ENCODE measurements at places on chromosomes 6 and 20. TPM values are rescaled to one million over a fixed set of nuclear protein-coding genes. Genes with fewer than 3 reads are reported as not detected.

DNA sequence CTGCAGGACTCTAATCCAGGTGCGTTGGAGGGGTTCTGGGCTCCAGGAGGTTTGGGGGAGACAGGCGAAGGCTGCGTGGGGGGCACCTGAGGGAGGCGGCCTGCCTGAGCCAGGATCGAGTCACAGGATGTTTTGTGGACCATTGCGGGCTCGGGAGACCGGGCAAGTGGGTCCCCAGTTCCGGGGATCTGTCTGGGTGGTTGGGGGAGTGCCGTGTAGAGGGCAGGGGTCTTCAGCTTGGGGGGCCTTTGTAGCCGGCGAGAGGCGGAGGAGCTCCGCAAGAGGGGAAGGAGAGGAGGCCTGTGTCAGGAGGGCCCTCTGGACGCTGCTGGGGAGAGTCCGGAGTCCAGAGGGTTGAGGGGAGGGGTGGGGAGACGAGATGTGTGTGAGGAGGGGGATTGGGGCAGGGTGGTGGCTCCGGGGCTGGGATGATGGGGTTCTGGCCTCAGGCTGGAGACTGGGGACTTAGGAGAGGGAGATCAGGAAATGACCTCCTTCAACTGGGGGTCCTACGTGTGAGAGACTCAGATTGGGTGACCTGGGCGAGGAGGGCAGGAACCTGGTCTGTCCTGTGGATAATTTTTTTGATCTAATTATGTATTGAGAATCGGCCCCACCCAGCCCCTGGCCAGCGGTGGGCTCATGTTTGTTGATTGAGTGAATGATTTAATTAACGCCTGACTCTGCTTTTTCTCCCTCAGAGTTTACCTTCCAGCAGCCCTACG lies 505 bp downstream of the SNAI1 start:
- DNase-seq, result no peak
- H3K4me3 ChIP-seq, result peak overlapping the region; percentile 41
- no peaks in the 10 kb centered on the region for H3K36me3 ChIP-seq
- H3K27me3 ChIP-seq, result no peaks in the 10 kb centered on the region

- no peaks in the 10 kb centered on the region for H3K36me3 ChIP-seq
- no peak overlapping the region for H3K4me3 ChIP-seq
- DNase-seq, result no peak
Measured at GRCh38 chr6:118283766-118284165, 264.3 kb upstream of the PLN start.

ASIP gene
- total RNA-seq, result 0.96 TPM

DCDC2 gene
- total RNA-seq, result 8.9 TPM

ZBTB46 gene
- total RNA-seq, result 18.7 TPM

GRCh38 chr20:34058831-34059230 lies 53.2 kb downstream of the EIF2S2 start:
- no peak overlapping the region for H3K4me3 ChIP-seq
- no peaks in the 10 kb centered on the region for H3K36me3 ChIP-seq
- no peaks in the 10 kb centered on the region for H3K27me3 ChIP-seq
- no peaks in the 10 kb centered on the region for H3K4me1 ChIP-seq

GRCh38 chr6:9467741-9468140 lies 947.1 kb downstream of the TFAP2A start:
- DNase-seq, result peak; percentile 23
- no peak overlapping the region for H3K4me3 ChIP-seq
- no peaks in the 10 kb centered on the region for H3K27me3 ChIP-seq
- H3K4me1 ChIP-seq, result no peaks in the 10 kb centered on the region

SOBP gene
- 7.0 TPM for total RNA-seq

TXNDC5 gene
- 123 TPM for total RNA-seq

TCF21 gene
- total RNA-seq, result 1.0 TPM

- no peaks in the 10 kb centered on the region for H3K27me3 ChIP-seq
- no peak for DNase-seq
- H3K4me3 ChIP-seq, result no peak overlapping the region
- H3K36me3 ChIP-seq, result no peaks in the 10 kb centered on the region
Measured at GRCh38 chr6:96469312-96469711, 52.3 kb upstream of the UFL1 start.

DNA sequence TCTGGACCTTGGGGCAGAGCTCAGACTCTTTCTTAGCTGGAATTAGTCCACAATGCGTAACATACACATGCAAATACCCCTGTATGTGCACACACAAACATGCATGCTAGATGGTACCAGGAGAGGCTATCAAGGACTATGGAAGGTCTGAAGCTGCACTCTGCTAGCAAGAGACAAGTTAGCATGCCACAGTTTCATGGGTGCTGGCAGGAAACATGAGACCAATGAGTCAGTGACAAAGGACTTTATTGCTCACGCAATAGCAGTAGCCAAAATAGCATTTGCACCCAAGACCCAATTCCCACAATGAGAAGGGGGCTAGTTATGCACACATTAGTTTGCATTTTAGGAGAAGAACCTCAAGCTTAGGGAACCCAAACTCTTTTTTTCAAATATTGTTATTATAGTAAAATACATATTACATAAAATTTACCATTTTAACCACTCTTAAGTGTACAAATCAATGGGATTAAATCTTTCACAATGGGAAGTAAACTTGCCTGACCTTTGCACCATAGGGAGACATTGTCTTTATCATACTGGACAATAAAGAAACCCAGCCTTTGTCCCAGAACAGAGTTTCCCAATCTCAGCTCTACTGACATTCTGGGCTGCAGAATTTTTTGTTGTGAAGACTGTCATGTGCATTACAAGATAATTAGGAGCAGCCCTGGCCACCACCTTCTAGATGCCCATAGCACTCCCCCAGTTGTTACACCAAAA lies 69.1 kb downstream of the NRSN1 start:
- H3K36me3 ChIP-seq, result no peaks in the 10 kb centered on the region
- DNase-seq, result no peak
- H3K27ac ChIP-seq, result no peak overlapping the region
- no peaks in the 10 kb centered on the region for H3K4me1 ChIP-seq

DNA sequence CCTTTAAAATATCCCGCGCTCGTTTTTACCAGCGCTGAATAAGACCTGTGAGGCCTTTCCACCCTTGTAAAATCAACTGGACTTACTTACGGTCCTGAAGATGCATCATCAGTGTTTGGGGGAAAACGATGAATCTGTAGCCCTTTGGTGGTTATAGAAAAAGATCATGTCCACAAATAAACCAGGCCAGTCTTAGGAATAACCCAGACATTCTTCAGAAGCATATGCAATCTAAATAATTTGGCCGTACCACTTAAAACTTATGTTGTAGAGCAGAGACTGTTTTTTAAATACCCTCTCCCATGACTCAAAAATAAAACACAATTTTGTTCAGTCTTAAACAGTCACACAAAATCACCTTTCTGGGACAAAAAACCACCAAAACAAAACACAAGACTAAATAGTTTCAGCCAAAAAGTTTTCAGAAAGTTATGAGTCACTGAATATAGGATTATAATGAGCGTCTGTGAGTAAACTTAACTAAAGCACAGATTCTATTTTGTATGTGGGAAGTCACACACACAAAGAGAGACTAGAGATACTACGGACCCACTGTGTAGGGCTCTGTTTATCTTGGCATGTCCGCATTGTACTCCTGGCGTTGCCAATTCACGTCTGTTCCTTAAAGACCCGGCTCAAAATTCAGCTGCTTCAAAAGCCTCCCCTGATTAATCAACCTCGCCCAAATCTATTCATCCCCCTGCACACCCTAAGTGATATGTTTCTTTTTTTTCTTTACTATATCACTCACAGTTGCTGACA lies 26.5 kb upstream of the SMOC2 start:
- H3K27me3 ChIP-seq, result no peaks in the 10 kb centered on the region
- no peaks in the 10 kb centered on the region for H3K4me1 ChIP-seq
- no peaks in the 10 kb centered on the region for H3K36me3 ChIP-seq

DNA sequence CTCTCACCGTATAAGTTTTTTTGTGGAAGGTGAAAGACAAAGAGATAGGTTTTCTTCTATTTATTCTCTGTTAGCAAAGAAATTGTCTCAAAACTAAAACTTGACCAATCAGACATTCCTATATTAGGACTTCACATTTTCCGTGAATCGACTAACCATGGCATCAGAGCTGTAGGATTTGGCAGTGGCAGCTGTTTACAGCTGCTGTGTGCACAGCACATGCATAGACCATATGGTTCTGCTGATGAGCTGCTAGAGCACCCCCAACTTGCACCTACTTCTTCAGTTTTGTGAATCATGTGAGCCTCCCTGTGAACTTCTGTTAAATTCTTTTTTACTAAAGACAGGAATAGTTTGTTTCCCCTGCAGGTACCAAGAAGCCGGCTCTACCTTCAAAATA lies 157.9 kb downstream of the RFX6 start:
- no peaks in the 10 kb centered on the region for H3K4me1 ChIP-seq
- no peak for DNase-seq
- H3K4me3 ChIP-seq, result no peak overlapping the region
- no peaks in the 10 kb centered on the region for H3K36me3 ChIP-seq
- no peaks in the 10 kb centered on the region for H3K27me3 ChIP-seq

GRCh38 chr6:55994531-55994930 lies 119.1 kb upstream of the BMP5 start:
- no peaks in the 10 kb centered on the region for H3K36me3 ChIP-seq
- no peaks in the 10 kb centered on the region for H3K27me3 ChIP-seq
- no peak overlapping the region for H3K27ac ChIP-seq
- H3K4me1 ChIP-seq, result no peaks in the 10 kb centered on the region
- H3K4me3 ChIP-seq, result no peak overlapping the region
- no peak for DNase-seq

DNA sequence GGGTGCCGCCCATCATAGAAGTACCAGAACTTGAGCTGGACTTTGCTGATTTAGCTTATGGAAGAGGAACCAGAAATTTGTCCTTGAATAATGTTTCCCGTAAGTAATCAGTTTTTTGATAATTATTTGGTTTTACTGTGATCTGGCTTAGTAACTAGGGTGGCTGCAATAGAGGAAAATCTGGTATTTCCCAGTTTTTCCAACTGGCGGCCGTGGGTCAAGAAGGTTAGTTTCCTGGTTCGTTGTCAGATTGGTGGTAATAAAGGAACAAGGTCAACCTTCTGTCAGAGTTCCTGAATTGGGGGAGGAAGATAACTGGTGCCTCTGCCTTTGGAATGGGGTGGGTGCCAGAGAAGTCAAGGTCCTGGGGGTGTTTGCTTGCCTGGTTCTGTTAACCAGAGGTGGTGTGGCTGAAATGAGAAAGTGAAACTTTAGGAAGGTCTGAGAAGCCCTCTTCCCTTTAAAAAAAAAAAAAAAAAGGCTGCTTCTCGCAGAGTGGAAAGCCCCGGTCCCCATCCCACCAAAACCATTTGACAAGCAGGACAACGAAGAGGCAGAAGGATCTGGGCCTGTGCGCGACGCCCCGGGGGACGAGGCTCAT lies at the start of gene CALHM6:
Gene CALHM6 (plus strand): TSS at position 45 of the 601 bp plus-strand sequence. CDS start 555 bp downstream, at position 600.
- H3K27ac ChIP-seq, result no peak within 1 kb of the TSS
- DNase-seq, result no peak
- no peaks in the 10 kb centered on the region for H3K36me3 ChIP-seq

RIPOR3 gene
- 26.9 TPM for total RNA-seq

ABHD16B gene
- total RNA-seq, result not detected

GATA5 gene
- 0.73 TPM for total RNA-seq

- no peaks in the 10 kb centered on the region for H3K27me3 ChIP-seq
- no peaks in the 10 kb centered on the region for H3K36me3 ChIP-seq
- no peak overlapping the region for H3K4me3 ChIP-seq
- no peak overlapping the region for H3K27ac ChIP-seq
Measured at GRCh38 chr6:105810105-105810921, 275.8 kb upstream of the PRDM1 start.

BPIFB4 gene
- total RNA-seq, result not detected

PPP1R14C gene
- not detected for total RNA-seq

TMEM14A gene
- 19.7 TPM for total RNA-seq

- no peaks in the 10 kb centered on the region for H3K4me1 ChIP-seq
- DNase-seq, result no peak
- no peaks in the 10 kb centered on the region for H3K36me3 ChIP-seq
- no peaks in the 10 kb centered on the region for H3K27me3 ChIP-seq
- no peak overlapping the region for H3K4me3 ChIP-seq
Measured at GRCh38 chr20:49037962-49038387, 8.1 kb upstream of the CSE1L start.

DNA sequence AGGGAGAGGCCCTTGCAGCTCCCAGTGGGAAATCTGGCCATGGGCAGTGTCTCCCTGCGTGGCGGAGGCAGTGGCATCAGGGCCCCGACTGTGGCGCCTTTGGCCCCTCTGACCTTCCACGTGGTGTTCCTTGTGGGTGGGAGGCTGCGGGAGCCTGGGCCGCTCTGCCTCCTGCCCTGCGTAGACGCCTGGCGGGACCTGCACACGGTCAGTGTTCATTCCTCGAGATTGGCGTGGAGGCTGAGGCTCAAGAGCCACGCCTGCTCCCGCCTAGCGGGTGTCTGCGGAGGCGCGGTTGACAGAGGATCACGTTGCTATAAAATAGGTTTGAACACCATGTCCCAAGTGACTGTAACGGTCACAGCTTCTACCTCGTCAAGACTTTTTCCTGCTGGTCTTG lies 14.0 kb downstream of the COL9A3 start:
- H3K4me3 ChIP-seq, result no peak overlapping the region
- H3K4me1 ChIP-seq, result peaks cover 7% of the 10 kb centered on the region
- no peak for DNase-seq
- H3K36me3 ChIP-seq, result no peaks in the 10 kb centered on the region

DNA sequence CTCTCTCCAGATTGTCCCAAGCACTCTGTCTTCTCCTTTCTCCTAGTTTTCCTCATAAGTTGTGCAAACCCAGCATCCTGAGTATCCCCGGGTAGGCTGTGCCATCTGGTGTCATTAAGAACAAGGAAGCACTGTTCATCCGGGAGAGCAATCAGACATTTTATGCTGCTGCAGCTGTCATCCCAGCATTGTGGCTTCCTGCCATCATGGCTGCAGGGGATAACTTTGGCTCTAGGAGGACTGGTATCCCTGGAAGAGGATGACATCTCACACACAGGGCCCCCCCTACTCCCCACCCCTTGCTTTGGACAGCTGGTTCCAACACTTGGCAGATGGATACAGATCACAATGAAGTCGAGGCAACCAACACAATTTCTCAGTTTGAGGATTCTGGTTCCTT lies 1195.1 kb upstream of the MAP3K7 start:
- no peaks in the 10 kb centered on the region for H3K27me3 ChIP-seq
- no peak for DNase-seq
- no peak overlapping the region for H3K27ac ChIP-seq
- no peaks in the 10 kb centered on the region for H3K36me3 ChIP-seq
- no peak overlapping the region for H3K4me3 ChIP-seq

DNA sequence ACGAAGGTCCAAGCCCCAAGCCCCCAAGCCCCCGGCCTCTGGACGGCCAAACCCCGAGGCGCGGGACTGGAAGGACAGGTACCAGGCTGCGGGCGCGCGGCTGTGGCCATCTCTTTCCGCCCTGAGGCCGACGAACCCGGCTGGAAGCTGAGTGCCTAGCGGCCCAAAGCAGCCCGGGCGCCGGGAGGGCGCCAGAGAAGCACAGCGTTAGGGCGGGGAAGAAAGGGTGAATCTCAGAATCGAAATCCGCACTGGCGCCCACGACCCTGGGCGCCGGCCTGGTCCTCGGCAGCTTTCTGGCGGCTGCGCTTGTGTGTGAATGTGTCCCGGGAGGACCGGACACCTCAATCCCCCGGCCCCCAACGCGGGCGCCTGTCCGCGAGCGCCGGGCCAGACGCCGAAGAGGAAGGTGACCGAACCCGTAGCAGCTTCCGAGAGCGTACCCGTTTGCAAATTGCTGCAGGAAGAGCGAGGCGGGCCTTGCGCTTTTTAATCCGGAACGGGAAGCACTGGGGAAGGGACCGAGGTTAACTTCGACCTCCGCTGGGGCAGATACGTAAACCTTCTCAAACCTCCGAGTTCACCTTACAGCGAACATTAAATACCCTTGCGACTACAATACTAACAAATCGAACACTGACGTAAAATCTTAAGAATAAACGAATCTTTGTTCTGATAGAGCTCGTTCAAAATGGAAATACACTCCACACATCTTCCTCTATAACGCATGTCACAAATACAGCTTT lies 2.9 kb downstream of the NRN1 start:
- no peaks in the 10 kb centered on the region for H3K36me3 ChIP-seq
- peaks cover 21% of the 10 kb centered on the region for H3K27me3 ChIP-seq
- DNase-seq, result no peak
- no peak overlapping the region for H3K27ac ChIP-seq
- peaks cover 6% of the 10 kb centered on the region for H3K4me1 ChIP-seq

PRKN gene
- total RNA-seq, result 7.2 TPM

DZANK1 gene
- total RNA-seq, result 2.6 TPM

BEND6 gene
- 0.33 TPM for total RNA-seq
